ENCODE measurements at places on chromosomes 7 and 10.

- DNase-seq: no peak
Observed at GRCh38 chr7:150311146-150311545, 12.0 kb upstream of the LRRC61 start.

GRCh38 chr10:107379601-107380000, 215.1 kb upstream of the SORCS1 start:
- DNase-seq: no peak

DNA sequence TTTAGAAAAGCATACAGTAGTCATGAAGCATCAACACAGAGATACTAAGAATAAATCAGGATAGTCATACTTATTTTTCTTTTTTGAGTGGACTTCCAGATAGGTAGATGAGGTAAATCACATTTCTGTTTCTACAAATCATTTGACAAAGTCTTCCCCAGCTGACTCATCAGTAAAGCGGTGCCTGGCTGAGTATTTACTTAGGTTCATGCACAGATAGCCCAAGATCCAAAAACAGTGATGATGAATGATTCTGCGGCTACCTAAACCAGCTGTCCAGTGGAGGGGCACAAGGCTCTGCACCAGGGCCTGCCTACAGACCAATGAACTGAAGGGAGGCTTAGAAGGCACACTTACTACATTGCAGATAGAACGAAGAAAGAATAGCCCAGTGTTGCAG, 113.1 kb downstream of the PARP12 start:
- DNase-seq: no peak

DNA sequence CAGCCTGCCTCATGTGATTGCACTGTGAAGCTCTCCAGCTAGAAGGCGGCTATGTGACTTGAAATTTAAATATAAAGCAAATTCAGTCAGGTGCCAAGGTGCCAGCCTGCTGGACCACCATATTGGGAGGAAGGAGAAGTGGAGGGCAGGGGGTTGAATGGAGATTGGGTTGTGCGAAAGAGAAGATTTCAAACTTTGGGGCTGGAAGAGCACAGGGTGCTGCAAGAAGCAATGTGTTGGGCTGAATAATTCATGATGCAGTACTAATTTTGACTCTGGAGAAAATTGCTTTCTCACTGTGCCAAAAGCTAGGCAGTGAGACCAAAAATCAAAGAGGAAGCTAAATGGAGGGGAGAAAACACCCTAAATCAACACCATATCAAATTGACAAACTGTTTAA, 335.3 kb downstream of the NRG3 start:
- DNase-seq: no peak

GRCh38 chr7:128017460-128017859, 13.8 kb downstream of the LRRC4 start:
- no peak for DNase-seq

DNA sequence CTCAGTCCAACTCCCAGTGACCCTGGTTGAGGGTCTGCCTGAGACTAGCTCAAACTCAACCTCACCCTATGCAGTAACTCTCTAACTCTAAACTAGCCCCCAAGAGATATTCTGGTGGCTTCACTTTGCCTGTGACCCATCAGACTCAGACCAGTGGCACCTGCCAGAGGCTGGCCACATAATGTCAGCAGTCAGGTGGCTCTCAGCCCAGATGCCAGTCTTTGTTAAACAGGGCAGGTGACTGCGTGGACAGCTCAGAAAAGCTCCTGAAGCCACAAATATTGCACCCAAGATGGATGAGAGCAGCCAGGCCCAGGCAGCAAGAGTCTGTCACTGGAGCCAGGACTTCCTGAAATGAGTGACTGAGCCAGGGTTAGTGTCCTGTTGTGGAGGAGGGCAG, 129.7 kb upstream of the TCF7L2 start:
- no peak for DNase-seq

- no peak for DNase-seq
Observed at GRCh38 chr7:93958651-93959050, 37.1 kb downstream of the GNG11 start.

GRCh38 chr7:17787257-17787656, 153.0 kb downstream of the SNX13 start:
- no peak for DNase-seq

GRCh38 chr10:95567903-95568630, 6.9 kb upstream of the SORBS1 start:
- no peak for DNase-seq

GRCh38 chr10:76337641-76338040, 906.2 kb downstream of the LRMDA start:
- no peak for DNase-seq

DNA sequence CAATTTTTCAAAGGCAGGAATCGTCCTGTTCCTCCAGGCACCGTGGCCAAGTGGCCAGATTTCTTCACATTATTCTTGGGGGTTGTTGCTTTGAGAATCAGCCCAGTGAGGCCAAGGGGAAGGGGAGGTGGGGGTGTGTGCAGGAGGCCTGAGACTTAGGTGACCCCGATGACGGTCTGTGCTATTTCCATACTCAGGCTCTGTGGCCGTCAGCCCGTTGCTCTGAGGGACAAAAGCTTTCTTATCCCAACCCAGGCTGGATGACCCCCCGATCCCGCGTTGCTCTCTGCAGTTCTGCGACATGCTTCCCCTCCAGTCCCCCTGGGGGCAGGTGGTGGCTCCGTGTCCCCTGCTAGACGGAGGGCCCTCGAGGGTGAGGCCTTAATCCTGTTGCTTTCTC, 14.2 kb downstream of the DOCK1 start:
- no peak for DNase-seq
